ENCODE measurements at places on chromosomes 11 and 22.

GRCh38 chr11:3010521-3011275 lies 18.6 kb upstream of the NAP1L4 start:
- DNase-seq: no peak

- DNase-seq: peak; percentile 100
These were observed at the start of gene TMX2 for GRCh38 chr11:57712256-57713150. TSS of gene TMX2 (plus strand) at chr11:57712593. CDS start at chr11:57712619, 26 bp downstream.

- no peak for DNase-seq
These were observed 119.1 kb downstream of the ZNF280B start for GRCh38 chr22:22389467-22389866.

- DNase-seq: no peak
These were observed 19.3 kb downstream of the UPB1 start for GRCh38 chr22:24514241-24515026.

DNA sequence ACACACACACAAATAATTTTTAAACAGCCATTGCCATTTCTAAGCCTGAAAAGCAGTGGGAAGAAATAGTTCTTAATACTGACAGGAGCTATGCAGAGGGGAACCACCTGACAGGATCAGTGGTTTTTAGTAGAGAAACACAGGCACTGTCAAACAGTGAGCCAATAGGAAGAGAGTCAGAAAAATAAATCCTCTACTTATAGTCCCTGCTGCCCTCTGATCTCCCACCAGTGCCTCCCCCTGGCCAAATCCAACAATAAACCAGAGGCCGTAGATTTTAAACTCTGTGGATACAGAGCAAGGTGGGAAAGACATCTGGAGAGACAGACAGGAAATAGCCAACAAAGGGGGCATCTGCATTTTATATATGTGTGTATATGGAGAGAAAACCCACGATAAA lies 7.9 kb upstream of the OR56B4 start:
- no peak for DNase-seq

DNA sequence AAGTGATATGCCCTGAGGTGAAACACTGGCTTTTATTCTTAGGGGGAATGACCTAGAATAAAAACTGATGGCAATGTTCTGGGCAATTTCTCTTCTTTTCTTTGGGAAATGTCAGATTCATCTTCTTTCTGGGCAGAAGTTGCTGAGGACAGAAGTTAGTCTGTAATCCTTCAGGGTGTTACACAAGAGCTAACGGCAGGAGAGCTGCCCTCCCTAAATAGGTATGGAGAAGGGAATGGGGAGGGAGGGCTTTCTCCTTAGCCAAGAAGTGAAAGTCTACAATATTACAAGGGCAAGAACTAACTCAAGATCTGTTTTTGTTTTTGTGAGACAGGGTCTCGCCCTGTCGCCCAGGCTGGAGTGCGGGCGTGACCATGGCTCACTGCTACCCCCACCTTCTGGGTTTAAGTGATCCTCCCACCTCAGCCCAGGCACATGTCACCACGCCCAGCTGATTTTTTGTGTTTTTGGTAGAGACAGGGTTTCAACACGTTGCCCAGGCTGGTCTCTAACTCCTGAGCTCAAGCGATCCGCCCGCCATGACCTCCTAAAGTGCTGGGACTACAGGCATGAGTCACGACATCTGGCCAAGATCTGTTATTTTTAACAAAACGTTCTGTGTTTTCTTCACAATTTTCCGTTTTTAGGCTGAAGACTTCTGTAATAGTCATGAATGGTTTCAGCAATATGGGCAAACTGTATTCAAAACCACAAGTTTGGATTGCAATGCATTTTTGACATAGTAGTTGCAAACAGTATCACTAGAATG lies 7.2 kb downstream of the PIWIL4 start:
- DNase-seq: no peak

DNA sequence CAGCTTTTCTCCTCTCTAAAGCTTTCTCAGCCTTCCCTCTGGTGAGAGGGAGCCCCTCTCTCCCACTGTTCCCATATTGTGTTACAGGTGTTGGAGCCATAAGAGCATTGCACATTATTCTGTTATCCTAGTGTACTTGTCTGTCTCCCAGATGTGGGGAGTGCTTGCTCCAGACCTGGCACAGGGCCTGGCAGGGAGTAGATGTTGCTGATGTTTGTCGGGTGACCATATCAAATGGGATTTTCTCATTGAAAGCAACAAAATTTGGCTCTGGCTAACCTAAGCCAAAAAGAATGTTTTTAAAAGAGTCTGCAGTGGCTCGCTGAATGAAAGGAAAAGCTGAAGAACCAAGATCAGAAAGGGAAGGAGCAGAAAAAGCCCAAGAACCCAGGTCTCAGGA lies 41.1 kb downstream of the CYB5R2 start:
- no peak for DNase-seq
